Effector CD4-positive, alpha-beta T cell (primary cell): ENCODE measurements at places on chromosomes 5 and 9.
A peak's percentile ranks its signal among the peaks of the same experiment; 100 is the strongest.

DNA sequence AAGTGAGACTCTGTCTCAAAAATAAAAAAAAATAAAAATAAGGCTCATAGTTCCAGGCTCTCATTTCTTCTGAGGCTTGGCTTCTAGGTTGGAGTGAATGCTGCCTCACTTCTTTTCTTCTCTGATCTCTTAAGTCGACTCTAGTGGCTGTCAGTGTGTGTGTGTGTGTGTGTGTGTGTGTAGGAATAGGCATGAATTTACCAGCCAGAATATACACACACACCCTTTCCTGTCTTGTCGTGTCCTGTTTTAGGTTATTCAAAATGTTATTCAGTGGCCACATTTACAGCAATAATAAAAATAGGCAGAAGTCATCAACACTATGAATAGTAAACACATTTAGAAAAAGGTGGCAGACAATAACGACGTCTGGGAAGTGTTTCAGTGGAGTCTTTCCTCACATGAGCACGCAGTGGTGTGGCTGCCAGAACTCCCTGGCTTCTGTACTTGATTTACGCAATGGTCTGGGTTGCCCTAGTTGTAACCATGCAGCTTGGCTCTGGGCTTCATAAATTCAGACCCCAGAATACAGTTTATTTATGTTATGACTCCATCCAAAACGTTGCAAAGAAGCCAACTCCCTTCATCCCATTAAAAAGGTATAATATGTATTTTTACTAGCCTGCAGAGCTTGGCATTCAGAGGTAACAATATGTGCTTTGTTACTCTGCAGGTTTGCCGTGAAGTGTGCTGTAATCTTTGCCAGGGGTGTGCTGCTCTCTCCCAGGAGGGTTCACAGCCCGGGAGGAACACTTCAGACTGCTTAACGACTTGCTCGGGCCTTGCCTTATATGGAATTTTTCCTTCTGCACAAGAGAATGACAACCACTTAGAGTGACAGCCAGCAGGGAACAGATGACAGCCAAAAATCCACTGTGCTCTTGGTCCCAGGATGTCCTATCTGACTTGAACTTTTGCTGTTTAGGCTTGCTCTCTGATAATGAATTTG is 34.4 kb upstream of the PALM2AKAP2 start:
- DNase-seq = no peak

- DNase-seq = peak; percentile 4
These were observed 55.3 kb downstream of the SPEF2 start for GRCh38 chr5:35672995-35673394.

DNA sequence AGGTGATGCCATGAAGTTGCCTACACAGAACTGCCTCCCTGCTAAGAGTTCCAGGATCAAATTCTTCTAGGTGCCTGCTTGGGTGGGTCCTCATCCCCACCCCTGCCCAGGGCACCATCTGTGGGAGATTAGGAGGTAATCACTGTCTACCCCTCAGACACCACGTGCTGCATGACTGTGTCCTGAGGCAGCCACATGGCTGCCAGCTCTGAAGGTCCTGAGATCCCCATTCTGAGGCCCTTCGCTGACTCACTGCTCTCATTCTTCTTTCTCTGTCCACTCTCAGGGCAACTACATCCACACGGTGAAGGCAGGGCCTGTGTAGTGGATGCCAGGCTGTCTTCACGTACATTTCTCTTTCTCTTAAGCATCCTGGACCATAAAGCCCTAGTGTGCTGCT is 222.9 kb upstream of the ANKRD55 start:
- no peak for DNase-seq

GRCh38 chr9:135850737-135851136 is 56.6 kb downstream of the CAMSAP1 start:
- no peak for DNase-seq

DNA sequence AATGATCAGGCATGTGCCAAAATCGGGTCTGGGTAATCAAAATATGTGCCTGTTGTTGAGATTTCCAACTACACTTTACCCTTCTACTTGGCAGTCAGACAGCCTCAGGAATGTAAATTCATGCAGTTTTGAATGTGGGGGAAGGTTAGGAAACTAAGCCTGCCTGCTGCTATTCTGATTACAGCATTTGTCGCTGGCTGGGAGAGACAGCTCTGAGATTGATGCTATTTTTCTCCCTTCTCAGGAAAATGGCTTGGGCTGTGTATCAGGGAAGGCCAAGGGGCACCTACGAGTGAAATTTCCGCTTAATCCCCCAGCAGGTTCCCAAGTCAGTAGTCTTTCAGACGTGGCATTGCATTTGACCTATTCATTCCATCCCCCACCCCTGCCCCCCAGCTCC is 3.6 kb upstream of the RGS7BP start:
- no peak for DNase-seq

GRCh38 chr9:91084896-91085516 is 276.7 kb downstream of the AUH start:
- no peak for DNase-seq

DNA sequence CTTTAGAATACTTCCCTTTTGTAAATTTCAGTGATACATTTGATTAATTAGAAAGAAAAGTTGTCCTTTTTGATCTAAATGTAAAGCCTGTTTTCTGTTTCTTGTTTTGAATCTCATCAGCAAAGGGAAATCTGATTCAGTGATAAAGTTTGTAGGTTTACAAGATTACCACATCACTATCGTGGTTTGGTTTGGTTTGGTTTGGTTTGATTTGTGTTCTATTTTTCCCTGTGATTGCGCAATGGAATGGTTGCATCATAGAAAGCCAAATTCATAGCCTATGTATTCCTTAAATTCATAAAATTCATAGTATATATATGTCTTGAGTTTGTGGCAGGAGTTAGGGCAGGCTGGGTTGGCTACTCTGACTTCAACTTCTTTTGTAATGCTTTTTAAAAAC is 15.2 kb downstream of the SRFBP1 start:
- no peak for DNase-seq

- no peak for DNase-seq
These were observed 127.1 kb downstream of the TRIO start for GRCh38 chr5:14270209-14270702.

GRCh38 chr9:97474372-97474925 is 27.0 kb upstream of the TMOD1 start:
- DNase-seq = no peak
